ENCODE measurements at places on chromosomes 4 and X.

DNA sequence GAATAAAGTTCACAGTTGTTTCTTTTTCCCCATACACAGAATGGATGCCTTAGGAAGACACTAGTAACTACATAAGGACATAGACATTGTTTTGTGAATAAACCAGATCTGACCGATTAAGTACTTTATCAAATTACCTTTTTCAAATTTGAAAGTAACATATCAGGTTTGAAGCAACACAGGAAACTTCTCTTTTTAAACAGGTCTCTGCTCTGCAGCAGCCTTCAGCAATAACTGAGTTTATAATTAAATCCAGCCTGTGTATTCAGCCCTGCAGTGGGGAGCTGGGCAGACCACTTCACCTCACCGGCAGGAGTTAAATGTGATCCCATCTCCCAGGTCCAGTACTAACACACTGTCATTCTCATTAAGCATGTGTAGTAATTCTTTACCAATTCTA lies 68.3 kb upstream of the ATOH1 start:
- DNase-seq, result no peak

GRCh38 chrX:44274096-44274495 lies 69.4 kb downstream of the EFHC2 start:
- no peak for DNase-seq

- DNase-seq, result no peak
Observed at GRCh38 chr4:141248029-141248428, 27.3 kb downstream of the ZNF330 start.

GRCh38 chr4:81065446-81065845 lies 34.9 kb downstream of the BMP3 start:
- no peak for DNase-seq

DNA sequence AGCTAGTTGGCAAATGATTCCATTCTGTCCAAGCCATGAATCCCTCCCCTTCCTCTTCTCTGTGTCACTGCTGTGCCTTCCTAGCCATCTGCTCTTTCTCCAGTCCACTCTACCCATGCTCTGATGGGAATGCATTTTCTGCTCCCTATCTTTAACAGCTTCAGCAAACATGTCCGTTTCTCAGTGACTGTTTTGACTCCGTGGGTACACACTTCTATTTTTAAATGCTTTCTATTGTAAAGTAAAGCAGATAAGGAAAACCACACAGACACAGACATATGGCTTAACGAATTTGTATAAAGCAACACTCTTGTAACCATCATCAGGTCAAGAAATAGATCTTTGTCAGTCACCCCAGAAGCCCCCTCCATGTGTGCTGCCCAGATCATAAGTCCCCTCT lies 72.4 kb upstream of the KLHL13 start:
- no peak for DNase-seq

GRCh38 chr4:4271912-4272311 lies 18.0 kb downstream of the LYAR start:
- no peak for DNase-seq

GRCh38 chrX:129980001-129980401 lies 2.4 kb upstream of the BCORL1 start:
- DNase-seq, result no peak

- DNase-seq, result no peak
Observed at GRCh38 chr4:170687751-170688150, 598.0 kb upstream of the AADAT start.

DNA sequence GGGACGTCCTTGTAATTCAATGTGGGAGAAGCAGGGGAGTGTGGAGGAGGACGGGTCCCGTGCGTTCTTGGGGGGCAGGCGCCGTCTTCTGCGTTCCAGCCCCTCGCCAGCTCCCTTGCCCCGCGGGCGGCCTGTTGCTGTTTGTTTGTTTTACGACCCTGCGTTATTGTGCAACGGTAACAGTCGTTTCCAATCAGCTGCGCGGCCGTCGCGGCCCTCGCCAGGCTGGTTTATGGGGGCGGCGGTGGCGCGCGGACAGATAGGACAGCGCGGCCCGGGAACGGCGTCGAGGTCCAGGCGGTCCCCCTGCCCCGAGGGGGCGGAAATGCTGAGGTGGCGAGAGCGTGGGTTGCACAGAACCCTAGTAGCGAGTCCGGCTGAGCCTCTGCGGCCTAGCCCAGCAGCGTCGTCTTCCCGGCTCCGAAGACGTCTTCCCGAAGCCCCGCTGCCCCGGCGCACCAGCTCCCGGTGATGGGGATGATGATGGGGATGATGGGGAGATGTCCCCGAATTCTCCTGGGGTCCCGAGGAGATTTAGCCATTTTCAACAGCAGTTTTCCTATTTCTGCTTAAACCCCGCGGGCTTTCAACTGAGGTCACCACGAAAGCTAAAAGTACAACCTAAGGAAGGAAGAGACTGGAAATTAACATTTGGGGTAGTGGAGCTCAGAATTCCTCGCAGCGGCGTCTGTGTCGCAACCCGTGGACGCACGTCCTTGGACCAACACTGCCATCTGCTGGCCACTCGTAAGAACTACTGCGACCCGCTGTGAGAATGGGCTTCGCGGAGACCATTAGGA lies 4.8 kb downstream of the PDGFRA start:
- peak; percentile 63 for DNase-seq

DNA sequence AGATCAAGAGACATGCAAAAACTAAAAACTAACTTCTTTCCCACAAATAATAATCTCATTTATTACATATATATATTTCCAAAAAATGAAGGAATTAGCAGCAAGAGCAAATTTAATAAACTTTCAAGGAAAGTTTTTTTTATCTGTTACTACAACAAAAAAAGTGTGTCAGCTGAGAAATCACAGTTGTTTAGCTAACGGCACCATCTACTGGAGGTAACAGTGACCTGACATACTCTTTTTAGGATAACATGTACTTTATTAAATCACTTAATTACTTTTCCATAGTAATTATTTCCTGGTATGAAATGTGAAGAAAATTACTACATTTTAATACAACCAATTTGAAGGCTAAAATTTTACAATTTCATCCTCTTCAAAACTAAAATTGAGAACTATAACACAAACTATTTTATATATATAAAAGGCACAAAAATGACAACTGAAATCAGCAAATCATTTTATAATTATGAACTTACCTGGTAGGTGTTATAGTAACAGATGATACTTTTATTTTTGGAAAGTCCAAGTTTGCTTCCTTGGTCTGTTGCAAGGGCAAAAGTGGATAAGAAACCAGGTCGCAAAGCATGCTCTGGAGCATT lies 9.1 kb downstream of the LAMTOR3 start:
- DNase-seq, result no peak

DNA sequence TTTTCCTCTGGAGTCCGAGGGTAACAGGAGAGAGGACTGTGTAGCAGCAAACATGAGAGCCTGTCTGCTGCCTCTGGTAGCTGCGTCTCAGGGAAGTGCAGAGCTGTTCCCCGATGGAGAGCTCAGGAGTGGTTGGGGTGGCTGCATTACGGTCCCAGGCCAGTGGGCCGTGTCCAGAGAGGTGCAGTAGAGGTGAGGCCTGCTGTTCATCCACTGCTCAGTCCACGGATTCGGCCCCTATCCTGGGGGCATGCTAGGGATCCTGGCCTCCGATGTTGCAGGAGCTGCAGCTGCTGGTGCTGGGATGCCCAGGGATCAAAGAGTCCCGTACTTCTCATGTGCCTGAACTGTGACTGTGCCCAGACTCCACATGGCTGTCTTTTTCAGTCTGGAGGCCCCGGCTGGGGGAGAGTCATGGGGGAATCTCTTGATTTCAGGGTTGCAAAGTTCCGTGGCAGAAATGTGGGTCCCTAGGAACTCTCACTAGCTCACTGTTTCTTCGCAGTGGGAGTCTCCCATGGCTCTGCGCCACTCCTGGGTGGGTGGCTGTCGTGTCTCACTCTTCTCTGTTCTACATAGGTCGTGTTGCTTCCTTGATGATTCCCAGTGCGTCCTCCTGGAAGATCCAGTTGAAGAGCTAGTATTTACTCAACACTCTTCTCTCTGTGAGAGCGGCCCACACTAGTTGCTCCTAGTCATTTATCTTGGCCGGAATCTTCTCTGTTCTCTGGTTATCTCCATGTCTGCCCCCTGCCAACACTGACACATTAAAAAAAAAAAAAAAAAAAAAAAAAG lies 109.5 kb upstream of the CENPE start:
- no peak for DNase-seq

GRCh38 chrX:19628011-19628575 lies 112.8 kb upstream of the MAP3K15 start:
- DNase-seq, result no peak

- no peak for DNase-seq
Observed at GRCh38 chr4:48943387-48943786, 36.8 kb upstream of the OCIAD2 start.

GRCh38 chr4:120916937-120917336 lies 5.6 kb downstream of the PRDM5 start:
- DNase-seq, result no peak

DNA sequence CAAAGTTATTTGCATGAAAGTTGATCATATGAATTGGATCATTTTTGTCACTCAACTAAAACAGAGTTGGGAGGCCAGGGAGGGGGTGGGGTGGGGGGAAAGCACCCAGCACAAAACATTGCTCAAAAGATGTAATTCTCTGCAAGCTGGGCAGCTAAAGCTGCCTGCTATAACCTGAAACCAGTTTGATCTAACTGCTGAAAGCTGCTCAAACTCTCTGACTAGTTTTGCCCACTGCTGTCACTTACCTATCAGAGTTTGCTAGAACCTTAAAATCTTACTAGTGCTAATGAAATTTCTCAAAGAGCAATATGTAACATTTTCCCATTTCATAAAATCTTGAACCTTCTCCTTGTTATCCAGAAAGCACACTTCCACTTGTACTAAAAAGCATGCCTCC lies 10.4 kb downstream of the CXCL8 start:
- no peak for DNase-seq

- DNase-seq, result no peak
Observed at GRCh38 chr4:130825284-130825683, 1729.3 kb downstream of the C4orf33 start.

- no peak for DNase-seq
Observed at GRCh38 chr4:183610033-183610432, 49.0 kb downstream of the RWDD4 start.

GRCh38 chr4:130056286-130056685 lies 960.3 kb downstream of the C4orf33 start:
- no peak for DNase-seq

GRCh38 chrX:39854772-39855747 lies 242.7 kb downstream of the BCOR start:
- DNase-seq, result no peak

GRCh38 chrX:65195621-65196020 lies 219.4 kb upstream of the ZC4H2 start:
- DNase-seq, result no peak
